ENCODE measurements at places on chromosomes 1 and 21.

- no peak for DNase-seq
Observed at GRCh38 chr1:92366040-92366395, 67.2 kb downstream of the RPAP2 start.

DNA sequence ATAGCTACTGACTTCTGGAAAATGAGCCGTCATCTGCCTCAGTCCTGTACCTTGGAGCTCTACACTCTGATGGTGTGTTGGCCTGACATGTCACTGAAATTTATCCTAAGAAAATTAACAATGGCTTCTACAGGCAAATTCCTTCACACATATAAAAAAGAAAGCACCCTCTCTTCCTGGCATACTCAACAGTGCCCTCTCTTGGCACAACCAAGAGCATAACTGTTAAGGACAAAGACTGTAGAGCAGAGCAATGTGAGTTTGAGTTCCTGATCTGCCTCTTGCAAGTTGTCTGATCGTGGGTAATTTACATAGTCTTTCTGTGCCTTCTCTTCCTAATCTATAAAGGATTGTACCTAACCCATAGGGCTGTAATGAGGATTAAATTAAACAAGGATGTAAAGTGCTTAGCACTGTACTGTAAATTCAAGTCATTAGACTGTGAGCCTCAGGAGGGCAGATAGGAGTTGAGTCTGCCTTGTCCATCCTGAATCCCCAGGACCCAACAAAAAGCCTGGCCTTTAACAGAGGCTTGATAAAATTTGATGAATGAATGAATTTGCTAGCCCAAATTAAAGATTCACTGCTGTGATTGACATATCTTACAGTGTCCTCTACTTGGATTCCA lies 83.5 kb downstream of the SYF2 start:
- DNase-seq: no peak

GRCh38 chr1:39098546-39099250 lies 72.5 kb downstream of the NDUFS5 start:
- DNase-seq: no peak

- no peak for DNase-seq
Observed at GRCh38 chr1:53581476-53581875, 122.3 kb downstream of the DMRTB1 start.

DNA sequence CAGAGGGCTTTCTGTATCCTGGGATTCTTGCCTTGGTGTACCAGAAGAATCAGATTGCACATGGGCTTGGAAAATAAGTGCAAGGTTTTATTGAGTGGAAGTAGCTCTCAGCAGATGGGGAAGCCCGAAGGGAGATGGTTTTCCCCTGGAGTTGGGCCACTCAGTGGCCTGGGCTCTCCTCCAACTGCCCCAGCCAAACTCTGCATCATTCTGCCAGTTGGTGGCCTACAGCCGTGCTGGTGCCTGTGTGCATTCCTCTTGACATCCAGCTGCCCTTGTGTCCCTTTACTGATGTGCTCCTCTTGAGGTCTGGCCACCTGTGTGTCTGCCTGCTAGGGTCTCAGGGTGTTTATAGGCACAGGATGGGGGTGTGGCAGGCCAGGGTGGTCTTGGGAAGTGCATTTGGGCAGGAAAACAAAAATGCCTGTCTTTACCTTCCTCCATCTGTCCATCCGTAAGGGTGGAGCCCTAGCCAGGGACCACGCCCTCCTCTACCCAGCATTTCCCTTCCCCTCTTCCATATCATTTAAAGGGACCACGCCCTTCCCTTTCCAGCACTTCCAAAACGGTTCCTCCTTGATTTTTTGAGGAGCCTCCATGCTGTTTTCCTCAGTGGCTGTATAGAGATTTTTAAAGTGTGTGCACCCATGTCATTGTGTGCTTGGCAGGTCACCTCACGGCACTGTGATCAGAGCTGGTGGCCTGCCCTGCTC lies 18.9 kb downstream of the SNAP47 start:
- no peak for DNase-seq

- no peak for DNase-seq
Observed at GRCh38 chr1:248802454-248802853, 23.3 kb downstream of the SH3BP5L start.

GRCh38 chr1:230288641-230289349 lies 137.3 kb downstream of the PGBD5 start:
- no peak for DNase-seq
